ENCODE measurements at places on chromosomes 4 and X.

- no peak for DNase-seq
Measured at GRCh38 chr4:27619435-27619834, 758.8 kb downstream of the STIM2 start.

DNA sequence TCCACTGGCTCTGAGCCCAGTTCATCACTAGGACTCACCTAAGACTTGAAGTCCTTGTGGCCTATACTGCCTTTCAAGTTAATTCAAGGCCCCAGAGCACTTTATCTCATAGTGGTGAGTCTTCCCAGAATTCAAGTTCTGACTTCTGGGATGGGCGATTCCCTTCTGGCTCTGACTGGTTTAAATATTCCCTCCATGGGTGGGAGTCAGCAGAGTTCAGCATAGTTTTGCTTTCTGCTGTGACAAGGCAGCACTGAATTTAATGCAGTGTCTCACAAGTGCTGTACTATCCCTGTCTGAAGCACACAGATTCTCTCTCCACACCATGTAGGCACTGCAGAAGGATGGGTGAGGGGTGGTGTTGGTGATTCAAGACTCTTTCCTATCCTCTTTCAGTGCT, 46.5 kb downstream of the KLF8 start:
- no peak for DNase-seq

DNA sequence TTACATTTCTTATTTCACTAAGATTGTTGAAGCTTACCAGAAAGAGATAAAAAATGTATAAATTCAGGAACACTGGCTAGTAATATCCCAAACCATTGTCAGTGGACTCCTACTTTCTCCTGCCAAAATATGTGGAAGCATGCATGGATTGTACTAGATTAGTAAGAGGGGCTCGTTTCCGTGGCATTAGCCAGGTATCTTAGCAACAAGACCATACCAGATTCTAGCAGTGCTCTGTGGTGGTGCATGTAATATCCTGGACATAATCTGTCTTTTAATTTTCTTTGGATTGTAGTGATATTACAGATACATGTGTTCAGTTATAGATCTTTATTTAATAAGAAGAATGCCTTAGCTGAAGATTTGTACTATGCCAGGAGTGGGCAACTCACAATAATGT, 371.9 kb upstream of the PITX2 start:
- DNase-seq, result no peak

DNA sequence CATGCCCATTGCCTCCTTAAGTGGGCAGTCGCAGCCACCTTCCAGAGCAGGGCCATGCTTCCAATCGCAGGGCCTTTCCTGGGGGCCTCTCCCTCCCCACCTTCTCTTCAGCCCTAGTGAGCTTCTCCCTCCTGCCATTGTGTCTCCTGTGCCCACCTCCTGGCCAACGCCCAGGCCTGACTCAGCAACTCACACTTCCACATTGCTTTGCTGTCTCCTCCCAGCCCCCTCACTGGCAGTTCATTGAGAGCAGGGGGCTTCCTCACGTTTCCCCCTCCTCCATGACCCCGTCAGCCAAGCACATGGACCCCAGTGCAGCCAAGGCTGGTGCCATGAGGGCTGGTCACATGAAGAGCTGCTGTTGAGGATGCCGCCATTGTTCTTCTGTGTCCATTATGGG, 25.9 kb downstream of the HTRA3 start:
- DNase-seq, result no peak

DNA sequence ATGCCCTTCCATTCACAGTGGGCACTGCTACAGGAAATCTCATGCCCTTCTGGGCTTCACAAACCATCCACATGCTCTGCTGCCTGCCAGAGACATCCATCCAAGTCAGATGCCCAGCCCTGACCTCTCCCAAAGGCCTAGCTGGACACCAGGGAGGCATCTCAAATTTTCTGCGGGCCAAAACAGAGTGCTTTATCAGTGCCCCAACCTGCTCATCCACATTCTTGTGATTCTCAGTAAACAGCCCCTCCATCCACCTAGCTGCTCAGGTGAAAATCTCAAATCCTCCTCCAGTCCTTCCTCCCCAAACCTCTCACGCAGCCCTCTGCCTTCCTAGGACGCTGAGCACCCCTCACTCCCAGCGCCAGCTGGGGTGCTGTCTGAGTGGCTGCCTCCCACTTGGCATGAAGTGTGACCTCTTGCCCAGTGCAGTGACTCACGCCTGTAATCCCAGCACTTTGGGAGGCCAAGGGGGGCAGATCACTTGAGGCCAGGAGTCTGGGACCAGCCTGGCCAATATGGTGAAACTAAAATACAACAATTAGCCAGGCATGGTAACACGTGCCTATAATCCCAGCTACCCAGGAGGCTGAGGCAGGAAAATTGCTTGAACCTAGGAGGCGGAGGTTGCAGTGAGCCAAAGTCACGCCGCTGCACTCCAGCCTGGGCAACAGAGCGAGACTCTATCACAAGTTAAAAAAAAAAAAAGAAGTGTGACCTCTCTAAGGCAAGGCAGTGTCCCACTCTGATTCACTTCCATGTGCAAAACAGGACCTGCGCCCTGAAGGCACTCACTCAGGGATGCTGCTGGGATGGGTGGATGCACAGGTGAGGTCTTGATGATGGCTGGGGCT, 1.7 kb upstream of the AFAP1 start:
- no peak for DNase-seq

- DNase-seq, result no peak
Measured at GRCh38 chr4:23853986-23854660, 35.7 kb downstream of the PPARGC1A start.

- DNase-seq, result no peak
Measured at GRCh38 chr4:108473163-108473720, 147.1 kb upstream of the RPL34 start.

DNA sequence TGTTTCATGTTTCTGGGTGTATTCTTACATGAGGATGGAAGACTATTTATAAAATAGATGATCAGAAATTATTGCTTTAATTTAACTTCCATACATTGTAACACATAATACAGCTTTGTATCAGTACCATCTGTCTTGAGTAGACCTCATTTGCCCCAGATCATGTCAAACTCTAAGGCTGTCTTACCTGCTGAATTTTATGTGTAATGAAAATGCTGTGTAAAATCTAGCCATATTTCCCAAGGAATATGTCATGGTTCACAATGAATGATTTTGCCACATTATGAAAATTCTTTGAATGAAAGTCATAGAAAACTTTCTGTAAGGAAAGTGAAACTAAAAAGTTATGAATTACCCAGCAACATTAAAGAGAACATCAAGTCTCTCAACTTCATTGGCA, 7.4 kb downstream of the BDH2 start:
- DNase-seq, result no peak

DNA sequence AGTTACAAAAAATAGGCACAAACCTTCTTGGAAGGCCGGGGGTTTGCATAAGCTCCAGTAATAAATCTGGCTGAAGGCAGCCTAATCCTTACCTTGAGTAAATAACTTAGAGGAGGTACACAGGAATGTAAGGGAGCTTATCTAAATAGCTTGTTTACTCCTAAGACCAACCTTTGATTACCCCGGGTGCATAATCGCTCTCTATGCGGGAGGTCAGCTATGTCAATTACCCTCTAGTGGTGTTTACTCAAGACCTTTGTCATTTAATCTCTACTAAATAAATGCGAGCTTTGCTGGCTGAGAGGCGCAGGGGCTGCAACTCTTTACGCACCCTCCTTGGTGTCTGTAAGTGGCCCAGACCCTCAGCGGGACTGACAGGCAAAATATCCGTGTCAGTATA, 50.2 kb upstream of the MAP9 start:
- no peak for DNase-seq

GRCh38 chr4:101205916-101206315, 141.4 kb downstream of the PPP3CA start:
- no peak for DNase-seq

DNA sequence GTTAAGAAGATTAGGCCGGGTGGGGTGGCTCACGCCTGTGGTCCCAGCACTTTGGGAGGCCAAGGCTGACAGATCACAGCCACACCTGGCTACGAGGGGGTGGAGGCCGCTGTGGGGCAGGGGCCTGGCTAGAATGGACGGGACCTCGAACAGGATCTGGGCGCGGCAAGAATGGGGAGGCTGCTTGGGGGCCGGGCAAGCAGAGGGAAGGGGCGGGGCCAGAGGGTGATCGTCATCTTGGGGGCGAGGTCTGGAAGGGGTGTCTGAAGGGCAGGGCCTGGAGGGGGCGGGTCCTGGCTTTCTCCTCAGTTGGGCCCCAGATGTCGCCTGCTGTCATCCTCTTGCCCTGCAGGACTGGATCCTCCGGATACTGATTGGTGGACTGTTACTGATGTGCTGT, 57.3 kb upstream of the ENPEP start:
- no peak for DNase-seq

DNA sequence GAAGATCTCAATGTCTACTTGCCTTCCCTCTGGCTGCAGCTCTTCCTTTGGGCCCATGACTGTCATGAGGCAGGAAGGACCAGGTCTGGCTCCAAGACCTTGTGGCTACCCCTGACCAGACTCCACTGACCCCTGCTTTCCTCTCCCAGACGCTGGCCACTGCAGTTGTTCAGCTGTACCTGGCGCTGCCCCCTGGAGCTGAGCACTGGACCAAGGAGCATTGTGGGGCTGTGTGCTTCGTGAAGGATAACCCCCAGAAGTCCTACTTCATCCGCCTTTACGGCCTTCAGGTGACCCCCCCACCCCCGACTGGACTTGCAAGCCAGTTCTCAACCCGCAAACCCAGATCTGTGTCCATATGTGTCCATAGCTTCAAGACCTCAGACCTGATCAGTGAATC, 535 bp downstream of the WAS start:
- no peak for DNase-seq

DNA sequence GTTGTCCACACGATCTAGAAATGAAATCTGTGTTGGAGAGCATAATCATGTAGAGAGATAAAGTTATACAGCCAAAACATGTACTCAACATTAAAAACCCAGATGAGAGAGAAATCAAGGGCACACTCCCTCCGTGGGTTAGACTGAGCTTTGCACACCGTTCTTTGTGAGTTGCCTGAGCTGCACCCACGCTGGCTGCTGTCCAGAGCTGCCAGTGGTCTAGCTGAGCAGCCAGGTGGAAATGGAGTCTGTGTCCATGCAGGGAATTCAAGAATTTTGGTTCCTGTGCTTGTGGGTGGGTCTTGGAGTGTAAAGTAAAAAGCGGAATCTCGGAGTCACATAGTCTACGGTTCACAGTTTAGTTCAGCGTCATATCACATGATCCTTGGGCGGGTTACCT, 84.6 kb downstream of the GPR143 start:
- no peak for DNase-seq

GRCh38 chr4:22496165-22496813, 19.6 kb downstream of the ADGRA3 start:
- no peak for DNase-seq

DNA sequence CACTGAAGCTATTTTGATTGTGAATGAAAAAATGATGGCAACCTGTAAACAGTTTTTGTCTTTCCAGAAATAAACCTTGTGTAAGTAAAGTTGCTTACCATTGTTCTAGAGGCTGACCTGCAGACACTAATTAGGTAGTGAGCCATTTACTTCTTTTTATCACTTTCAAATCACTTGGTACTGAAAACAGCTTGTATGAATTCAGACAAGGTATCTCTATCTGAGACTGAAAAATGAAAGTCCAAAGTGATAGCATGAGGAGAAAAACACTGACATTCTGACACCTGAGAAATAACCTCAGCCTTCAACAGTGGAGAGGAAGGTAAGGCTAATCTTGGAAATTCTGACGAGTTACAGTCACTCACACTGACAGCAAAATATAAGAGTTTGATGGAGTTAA, 238.8 kb downstream of the GPC3 start:
- DNase-seq, result no peak

DNA sequence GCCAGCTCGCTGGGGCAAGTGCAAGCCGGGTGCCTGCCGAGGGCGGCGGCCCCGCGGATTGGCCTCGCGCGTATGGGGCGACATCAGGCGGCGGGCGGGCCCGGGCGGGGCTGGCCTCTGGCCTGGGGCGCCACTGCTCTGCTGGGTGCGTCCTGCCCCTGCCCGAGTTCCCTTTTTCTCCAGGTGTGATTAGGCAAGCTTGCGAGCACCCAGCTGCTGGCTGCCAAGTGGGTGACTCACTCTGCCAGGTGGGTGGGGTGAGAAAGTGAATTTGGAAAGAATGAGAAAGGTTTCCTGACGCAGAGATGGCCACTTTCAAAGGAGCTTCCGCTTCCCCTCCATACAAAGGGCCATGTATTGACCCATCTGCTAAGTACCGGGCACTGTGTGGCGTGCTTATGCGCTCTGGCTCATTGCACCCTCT, 32.5 kb downstream of the FGFBP1 start:
- DNase-seq, result no peak

DNA sequence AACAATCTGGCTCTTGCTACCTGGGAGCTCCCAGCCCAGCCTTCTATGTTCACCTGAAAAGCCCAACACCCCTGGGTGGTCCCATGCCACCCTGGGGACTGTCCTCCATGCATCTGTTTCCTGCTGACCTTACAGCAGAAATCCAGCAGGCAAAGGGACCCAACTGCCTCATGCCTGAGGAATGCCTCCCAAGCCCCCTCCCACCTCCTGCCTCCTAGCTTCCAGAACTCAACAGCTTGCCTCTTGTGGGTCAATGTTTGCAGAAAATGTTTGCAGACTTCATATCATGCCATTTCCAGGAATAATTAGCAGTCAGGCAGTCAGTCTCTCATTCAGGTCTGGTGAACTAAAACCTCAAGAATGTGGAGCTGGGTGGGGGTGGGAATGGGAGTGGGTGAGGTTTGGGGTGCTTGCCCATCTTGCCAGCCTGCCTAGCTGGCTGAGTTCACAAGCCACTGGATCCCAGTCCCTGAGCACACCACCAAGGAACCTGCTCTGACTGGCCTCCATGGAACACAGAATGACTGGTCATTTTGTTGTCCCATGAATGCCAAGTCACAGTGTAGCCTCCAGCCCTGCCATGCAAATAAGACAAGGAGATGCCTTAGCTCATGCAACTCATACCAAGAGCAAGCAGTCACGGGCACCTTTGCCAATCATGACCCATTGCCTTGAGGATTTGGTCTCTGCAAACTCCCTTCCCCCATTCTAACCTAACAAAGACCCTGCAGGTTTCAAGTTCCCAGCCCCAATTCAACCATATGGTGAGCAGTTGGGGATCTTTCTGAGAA, 12.1 kb upstream of the PLAC1 start:
- DNase-seq, result no peak

- no peak for DNase-seq
Measured at GRCh38 chr4:3747581-3747904, 18.6 kb upstream of the ADRA2C start.

- DNase-seq, result no peak
Measured at GRCh38 chrX:17882680-17883079, 21.6 kb upstream of the RAI2 start.

DNA sequence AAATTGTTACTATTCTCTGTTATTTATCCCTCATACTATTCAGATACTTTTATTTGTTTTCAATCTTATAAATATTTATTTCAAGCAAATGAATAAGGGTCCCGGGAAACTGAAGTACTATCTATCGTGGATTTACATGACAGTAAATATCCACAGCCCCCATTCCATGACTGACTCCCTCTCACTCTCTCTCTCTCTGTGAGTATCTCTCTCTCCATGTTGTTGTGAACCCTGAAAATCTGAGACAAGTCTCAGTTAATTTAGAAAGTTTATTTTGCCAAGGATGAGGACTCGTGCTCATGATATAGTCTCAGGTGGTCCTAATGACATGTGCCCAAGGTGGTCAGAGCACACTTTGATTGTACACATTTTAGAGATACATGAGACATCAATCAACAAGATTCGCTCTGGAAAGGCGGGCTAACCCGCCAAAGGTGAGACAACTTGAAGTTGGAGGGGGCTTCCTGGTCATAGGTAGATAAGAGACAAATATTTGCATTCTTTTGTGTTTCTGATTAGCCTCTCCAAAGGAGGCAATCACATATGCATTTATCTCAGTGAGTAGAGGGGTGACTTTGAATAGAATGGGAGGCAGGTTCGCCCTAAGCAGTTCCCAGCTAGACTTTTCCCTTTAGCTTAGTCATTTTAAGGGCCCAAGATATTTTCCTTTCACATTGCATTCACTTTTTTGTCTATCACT, 986.4 kb downstream of the NLGN4X start:
- no peak for DNase-seq

Data from smooth muscle cell of the brain vasculature (primary cell).